ENCODE measurements at places on chromosomes 12 and 14. TPM values are rescaled to one million over a fixed set of nuclear protein-coding genes. Genes with fewer than 3 reads are reported as not detected.

- no peak for DNase-seq
These were observed 1.9 kb upstream of the PNN start for GRCh38 chr14:39173198-39173597.

ENDOU gene
- not detected for total RNA-seq

PTPRO gene
- 8.5 TPM for total RNA-seq

KRT82 gene
- total RNA-seq: not detected

EML1 gene
- not detected for total RNA-seq

CD69 gene
- total RNA-seq: 29.5 TPM

L2HGDH gene
- total RNA-seq: 4.8 TPM

DNA sequence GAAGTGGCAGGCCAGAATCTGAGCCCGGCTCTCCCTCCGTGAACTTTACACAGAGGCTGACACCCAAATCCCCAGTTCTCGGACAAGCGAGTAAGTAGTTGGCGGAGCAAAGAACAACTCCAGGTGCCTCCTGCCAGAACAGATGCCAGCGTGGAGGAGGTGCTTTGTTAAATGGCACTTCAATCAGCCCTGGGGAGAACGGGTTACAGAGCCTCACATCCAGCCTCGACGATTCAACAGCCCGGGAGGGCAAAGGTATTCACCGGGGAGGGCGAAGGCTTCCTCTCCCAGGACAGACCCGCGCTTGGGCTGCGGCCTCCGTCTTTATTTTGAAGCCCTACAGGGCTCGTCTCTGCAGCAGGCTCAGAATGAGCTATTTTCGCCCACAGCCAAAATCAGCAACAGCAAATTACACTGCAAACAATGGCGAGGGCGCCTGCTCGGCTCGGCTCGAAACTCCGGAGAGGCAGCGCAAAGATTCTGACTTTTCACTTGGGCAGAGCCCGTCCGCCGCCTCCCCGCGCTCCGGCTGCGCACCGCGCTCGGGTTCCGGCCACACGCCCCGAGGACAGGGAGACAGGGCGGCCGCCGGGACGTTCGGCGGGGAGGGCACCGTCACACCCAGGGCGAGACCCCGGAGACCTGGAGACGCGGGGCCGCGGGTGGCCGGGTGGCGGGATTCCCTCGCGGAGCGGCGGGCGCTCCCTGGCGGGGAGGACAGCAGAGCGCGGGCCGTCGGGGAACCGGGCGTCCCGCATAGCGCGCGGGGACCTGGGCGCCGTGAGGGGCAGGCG is 811 bp downstream of the TMCC3 start:
- no peak for DNase-seq

SOS2 gene
- total RNA-seq: 43.5 TPM

- no peak for DNase-seq
These were observed 24.5 kb downstream of the NELL2 start for GRCh38 chr12:44851586-44851985.

GRCh38 chr12:1591543-1591942 is 2.8 kb downstream of the FBXL14 start:
- DNase-seq: no peak

DNA sequence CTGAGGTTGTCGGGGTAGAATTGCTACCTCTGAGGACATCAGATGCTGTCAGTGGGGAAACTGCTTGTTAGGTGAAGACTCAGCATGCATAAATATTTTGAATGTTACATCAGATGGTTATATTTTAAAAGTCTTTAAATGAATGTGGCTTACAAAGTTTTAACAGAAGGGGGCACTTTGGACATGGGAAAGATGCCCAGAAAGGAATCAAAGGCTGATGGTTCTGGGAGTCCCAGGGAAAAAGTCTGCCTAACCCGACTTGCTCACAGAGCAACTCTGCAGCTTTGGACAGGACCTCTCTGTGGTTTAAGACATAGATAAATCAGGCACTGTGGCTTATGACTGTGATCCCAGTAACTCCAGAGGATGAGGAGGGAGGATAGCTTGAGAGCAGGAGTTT is 474.9 kb downstream of the ATP23 start:
- no peak for DNase-seq

AKAP3 gene
- 4.5 TPM for total RNA-seq

DNA sequence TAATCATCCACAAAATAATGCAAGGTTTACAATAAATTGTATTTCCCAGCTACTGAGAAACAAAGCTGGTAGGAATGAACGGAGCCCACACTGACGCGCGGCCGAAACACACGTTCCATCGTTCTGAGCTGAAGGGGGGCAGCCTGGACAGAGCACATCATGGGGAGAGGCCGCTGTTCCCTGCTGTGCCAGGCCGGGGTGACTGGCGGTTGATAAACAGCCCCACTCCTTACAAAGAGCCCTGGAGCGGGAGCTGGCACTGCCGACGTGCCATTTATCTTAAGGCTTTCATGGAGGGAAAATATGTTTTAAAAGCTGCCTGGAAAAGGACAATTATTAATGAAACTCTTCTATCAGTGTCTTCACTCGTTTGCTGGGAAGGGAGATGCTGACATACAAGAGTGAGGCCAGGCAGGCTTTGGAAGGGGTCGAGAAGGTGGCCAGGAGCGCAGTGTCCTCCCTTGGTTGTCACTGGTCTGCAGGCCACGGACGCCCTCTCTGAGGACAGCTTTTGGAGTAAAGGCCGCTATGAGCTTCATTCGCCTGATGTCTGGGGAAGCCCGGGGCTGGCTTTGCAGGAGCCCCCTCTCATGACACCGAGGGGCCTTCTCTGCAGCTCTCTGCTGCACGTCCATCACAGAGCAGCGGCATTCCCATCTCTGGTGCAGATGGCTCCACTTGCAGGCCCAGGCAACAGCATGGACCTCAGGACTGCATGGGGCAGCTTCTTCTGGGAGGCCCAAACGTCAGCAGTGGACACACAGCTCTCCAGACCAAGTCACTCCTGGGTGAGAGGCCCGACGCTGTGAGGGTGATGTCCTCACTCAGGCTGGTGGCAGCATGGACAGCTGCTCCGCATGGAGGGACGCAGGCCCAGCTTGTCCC is 355.3 kb upstream of the SFSWAP start:
- no peak for DNase-seq

GRCh38 chr14:24837280-24838046 is 203.5 kb upstream of the GZMB start:
- no peak for DNase-seq

DNA sequence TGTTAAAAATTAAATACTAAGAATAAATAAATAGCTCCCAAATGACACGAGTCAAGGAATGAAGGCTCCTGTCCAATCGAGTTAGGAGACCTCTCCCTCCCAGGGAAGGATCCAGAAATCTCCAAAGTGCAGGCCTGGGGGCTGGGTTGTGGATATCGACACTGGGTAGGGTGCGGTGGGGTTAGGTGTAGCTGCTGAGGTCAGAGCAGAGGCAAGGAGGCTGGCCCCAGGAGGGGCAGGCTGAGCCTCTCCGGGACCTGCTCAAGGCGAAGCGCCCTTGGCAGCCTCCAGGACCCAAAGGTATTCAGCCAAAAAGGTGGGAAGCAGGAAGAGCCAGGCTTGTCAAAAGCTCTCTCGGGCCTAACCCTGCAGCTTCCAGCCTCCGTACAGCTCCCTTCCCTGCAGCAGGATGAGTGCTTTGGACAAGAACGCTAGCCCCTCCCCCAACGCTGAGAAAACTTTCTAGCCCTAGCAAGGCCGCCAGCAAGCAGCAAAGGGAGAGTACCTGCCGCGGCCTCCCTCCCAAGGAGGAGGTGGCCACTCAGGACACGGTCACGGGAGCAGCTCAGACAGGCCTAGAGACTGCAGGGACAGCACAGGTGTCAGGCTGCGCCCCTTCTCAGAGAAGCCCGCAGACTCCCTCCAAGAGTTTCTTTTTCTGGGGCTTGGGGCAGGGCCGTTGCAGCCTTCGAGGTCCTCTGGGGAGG is 3.7 kb upstream of the PNMA1 start:
- no peak for DNase-seq

SSPN gene
- total RNA-seq: not detected

- no peak for DNase-seq
These were observed 582.1 kb upstream of the MGAT4C start for GRCh38 chr12:86838260-86838659.

ARMH4 gene
- total RNA-seq: not detected

KRT83 gene
- not detected for total RNA-seq

DNA sequence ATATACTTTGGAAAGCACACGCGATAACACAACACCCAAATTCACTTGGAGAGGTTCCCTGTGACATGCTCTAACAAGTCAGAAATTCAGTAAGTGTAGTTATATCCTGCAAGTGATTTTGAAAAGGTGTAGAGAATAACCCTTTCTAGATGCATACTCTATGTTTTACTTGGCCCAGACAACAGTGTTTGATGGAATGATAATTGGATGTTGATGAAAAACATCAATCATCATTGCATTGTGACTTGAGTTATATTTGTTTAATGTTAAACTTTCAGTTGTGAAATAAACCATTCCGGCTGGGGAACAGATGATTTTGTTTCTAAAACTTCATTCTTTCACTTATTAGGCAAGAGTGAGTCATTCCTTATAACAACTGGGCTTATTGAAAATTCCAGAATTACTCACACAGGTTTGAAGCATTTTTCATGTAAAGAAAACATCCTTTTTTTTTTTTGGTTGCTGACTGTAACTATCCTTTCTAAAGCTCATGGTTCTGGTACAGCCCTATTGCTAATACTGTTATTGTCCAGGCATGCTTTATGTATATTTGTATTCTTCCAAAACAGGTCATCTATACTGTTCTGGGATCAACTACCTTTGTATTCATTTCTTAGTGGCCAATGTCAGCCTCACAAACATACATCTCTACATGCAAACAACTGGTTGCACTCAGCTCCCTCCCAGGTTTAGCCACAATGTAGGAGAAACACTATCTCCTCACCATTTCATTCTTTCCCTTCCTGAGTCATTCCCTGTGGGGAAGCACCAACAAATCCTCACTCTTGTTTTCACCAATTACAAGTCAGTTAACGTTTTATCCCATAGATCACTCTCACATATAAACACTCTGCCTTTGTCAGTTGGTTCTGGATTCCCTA is 121.2 kb upstream of the LRIG3 start:
- no peak for DNase-seq

- DNase-seq: no peak
These were observed 72.9 kb upstream of the ELK3 start for GRCh38 chr12:96121271-96121711.

DNA sequence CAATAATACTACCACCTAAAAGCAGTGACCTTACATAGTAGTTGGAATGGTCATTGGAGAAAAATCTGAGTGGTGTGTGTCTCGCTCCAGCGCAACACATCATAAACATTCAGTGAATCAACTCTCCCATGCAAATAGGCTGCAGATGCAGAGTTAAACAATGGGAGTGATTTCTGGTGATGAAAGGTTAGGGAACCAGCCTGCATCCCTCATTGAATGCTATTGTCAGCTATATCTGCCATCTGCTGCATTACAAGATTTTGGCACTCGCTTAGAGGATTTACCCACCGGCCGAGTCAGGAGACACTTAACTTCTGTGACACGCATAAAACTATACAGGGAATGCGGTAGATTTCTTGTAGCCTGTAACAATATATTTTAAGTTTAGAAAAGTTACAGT is 900.9 kb downstream of the FLRT2 start:
- DNase-seq: no peak

GRCh38 chr12:123799227-123799626 is 37.1 kb downstream of the DNAH10 start:
- no peak for DNase-seq

TMEM229B gene
- total RNA-seq: 22.2 TPM

PTPRQ gene
- not detected for total RNA-seq

OR6C1 gene
- not detected for total RNA-seq

CYP27B1 gene
- total RNA-seq: 1.5 TPM

PLEKHH1 gene
- 0.30 TPM for total RNA-seq

DNA sequence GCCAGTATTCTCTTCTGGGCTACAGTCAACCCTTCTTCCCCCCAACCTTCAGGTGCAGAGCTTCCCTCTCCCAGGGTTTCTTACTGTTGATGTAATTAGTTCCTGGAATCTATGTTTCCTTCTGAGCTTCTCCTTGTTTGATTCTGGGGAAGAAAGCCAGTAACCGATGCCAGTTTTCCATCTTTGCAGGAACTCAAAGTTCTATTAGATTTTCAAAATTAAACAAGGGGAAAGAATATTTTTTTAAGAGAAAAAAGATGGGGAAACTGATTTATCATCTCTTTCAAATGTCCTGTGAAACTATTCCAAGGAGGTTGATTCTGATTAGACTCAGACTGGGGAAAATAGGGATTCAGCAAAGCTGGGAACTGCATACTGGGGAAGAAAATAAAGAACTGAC is 17.9 kb upstream of the FAM234B start:
- DNase-seq: no peak

DNA sequence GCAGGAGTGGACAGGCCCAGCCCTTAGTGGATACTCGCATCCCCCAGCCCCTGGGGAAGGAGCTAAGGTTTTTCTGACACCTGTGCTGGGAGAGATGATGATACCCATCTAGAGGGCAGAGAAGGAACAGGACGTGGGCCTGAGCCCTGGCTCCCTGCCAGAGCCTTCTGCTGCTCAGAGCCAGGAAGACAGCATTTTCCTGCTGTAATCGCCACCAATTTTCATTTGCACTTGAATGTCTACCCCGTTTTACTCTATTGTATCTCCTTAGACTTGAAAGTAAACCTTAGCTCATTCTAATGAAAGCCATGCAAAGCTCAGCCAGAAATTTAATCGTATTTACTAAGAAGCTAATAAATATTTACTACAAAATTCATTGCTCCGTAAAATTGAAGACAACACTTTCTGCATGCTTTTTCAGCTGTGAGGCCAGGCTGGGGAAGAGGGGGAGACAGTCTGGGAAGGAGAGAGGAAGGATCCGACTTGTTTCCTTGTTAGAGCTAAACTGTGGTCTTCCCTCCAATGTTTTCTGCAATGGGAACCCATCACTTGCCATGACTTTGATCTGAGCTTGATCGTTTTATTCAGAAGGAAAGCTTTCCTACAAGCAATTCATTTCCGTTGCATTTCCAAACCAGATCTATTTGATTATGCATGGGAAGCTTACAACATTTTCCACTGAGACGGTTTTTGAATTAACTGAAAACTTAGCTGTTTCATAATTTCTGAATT is 17.6 kb upstream of the TRAF3 start:
- no peak for DNase-seq

KLRG1 gene
- 5.7 TPM for total RNA-seq

- DNase-seq: no peak
These were observed 5.0 kb upstream of the SRSF9 start for GRCh38 chr12:120474616-120474960.

- DNase-seq: no peak
These were observed 79.0 kb downstream of the PITPNM2 start for GRCh38 chr12:123071857-123072256.

AEBP2 gene
- total RNA-seq: 51.2 TPM

DNA sequence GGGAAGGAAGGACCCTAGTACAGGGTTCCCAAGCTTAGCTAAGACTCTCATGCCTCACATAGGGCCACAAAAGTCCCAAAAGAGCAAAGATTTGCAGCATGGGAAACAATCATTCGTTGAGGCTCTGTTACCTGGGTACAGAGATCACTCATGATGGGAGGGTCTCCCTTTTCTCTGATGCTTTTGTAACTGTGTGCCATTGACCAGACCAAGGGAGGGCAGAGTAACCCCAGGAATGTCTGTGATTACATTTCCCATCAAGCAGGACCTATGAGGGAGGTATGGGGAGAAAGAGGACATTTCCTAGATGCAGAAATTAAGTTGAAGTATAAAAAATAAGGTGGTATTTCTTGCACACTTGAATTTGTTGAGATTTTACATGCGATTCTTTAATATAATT is 16.4 kb upstream of the DLGAP5 start:
- DNase-seq: no peak

- DNase-seq: no peak
These were observed 60.8 kb downstream of the SDR9C7 start for GRCh38 chr12:56873382-56873781.

- DNase-seq: no peak
These were observed 13.6 kb upstream of the GALNT16 start for GRCh38 chr14:69246331-69246730.

GRCh38 chr14:50263321-50263720 is 31.9 kb upstream of the SOS2 start:
- DNase-seq: no peak

Data from naive thymus-derived CD4-positive, alpha-beta T cell (primary cell).